Mucosa of descending colon (tissue), 3 donors: ENCODE measurements at places on chromosomes 3 and 15. TPM values are rescaled to one million over a fixed set of nuclear protein-coding genes. Genes with fewer than 3 reads are reported as not detected.

Gene MBD4
- 30.6 TPM for total RNA-seq

Gene CGNL1
- total RNA-seq: 4.5 TPM

Gene STAB1
- total RNA-seq: 51.7 TPM

Gene RGMA
- total RNA-seq: 10.6 TPM

GRCh38 chr15:65050270-65050669 is 5.1 kb downstream of the SLC51B start:
- DNase-seq: no peak

GRCh38 chr3:4474683-4475490 is 7.8 kb upstream of the SUMF1 start:
- no peak for DNase-seq

DNA sequence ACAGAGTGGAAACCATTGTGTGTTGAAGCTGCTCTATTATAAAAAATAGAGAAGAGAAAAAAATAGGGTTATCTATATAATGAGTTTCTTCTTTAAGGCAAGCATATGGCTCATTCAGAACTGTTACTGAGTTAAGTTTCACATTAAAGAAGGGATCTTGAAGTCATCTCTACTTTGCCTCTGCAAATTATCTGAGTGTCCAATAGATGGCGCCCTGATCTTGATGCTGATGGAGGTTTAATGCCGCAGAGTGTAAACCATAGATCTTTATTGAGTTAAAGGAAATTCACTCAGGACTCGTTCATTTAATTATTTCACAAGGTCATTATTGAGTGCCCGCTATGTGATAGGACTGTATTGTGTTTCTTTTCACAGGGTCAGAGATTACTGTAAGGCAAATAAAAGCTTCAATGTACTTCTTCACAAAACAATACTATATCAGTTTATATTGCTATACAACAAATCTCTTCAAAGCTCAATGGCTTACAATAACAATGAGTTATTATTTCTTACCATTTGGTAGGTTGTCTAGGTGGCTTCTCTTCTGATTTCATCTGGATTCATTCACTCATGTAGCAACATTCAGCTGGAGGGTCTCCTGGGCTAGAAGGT is 171.4 kb downstream of the NSUN3 start:
- DNase-seq: no peak

DNA sequence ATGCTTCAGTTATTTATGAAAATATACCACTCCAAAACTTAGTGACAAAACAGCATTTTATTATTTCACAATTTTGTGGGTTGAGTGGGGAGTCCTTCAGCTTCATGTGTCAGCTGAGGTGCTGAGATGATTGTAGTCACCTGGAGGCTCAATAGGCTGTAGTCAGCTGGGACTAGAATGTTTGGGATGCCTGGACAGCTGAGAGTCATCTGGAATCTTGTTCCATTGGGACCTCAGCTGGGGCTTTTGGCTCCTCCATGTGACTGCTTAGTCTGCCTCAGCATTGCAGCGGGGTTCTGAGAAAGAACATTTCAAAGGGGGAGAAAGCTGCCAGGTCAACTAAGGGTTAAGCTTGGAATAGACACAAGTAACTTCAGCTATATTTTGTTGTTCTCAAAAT is 13.4 kb downstream of the STT3B start:
- DNase-seq: no peak

GRCh38 chr3:18376682-18377081 is 48.5 kb downstream of the SATB1 start:
- DNase-seq: no peak

- no peak for DNase-seq
These were observed 121.1 kb downstream of the PDCD6IP start for GRCh38 chr3:33919312-33920120.

- no peak for DNase-seq
These were observed 48.9 kb upstream of the SLC7A14 start for GRCh38 chr3:170634663-170635384.

DNA sequence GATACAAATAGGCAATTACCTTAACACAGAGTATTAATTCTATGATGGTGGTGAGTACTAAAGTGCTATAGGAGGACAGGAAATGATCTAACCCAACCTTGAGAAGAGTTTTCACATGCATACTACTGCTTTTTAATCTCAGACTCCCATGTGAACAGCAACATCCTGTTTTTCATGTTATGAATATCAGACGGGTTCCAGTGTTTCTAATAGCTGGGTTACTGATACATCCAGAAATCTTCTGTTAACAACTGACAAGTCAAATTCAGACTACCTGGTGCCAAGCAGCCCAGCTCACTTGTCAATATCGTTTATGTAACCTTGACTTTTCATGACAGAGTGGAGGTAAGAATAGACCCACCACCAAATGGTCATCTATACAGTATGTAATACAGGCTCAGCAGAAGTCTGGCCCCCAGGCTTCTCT is 220.2 kb upstream of the COL8A1 start:
- no peak for DNase-seq

DNA sequence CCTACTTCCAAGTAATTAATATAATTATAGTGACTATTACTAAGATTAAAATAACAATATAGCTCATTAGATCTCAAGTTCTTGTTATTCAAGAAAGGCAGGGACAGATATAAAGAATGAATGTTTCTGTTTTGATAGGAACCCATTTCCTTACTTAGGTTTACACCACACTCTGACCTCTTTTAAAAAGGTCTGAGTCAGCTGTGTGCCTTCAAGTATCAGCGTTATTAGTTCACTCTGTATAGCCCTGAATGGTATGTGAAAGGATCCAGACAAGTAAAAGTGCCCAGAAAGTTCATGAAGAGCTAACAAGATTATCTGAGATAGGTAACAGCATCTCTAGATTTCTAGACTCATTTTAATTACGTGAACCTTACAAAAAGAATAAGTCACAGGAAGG is 28.9 kb downstream of the PDCD10 start:
- no peak for DNase-seq

- no peak for DNase-seq
These were observed 109.0 kb upstream of the TBL1XR1 start for GRCh38 chr3:177306252-177306651.

DNA sequence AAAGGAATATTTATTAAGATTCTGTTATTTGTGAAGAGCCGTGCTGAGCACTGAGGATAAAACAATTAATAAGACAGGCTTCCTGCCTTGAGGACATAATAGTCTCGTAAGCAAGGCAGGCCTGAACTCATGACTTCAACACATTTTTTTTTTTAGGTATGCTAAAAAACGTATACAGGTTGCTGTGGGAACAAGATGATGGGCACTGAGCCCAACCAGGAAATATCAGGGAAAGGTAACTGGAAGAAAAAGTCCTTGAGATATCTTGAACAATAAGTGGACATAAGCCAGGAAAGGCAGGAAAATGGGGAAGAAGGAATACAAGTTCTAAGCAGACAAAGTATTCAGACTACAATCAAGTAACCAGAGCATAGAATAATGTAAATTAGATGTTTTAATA is 26.1 kb downstream of the CERS3 start:
- DNase-seq: no peak

GRCh38 chr15:78685159-78685921 is 44.3 kb upstream of the CHRNB4 start:
- no peak for DNase-seq

GRCh38 chr3:195095035-195095703 is 175.8 kb downstream of the XXYLT1 start:
- DNase-seq: no peak

DNA sequence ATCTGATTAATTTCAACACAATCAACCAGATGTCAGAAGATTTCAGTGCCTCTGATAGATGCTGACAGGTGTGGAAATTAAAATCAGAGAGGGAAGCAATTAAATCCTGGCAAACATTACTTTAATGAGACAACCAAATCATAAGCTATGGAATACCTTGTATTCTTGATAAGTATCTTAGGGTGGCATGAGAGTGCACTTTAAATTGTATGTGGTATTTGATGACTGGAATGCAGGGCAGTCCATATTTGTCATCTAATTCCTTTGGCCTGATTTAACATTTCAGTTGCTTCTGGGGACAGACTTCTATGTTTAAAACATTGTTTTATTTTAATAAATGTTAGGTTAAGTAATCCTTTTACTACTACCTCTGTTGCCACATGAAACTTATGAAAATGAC is 184.1 kb downstream of the LPP start:
- no peak for DNase-seq

DNA sequence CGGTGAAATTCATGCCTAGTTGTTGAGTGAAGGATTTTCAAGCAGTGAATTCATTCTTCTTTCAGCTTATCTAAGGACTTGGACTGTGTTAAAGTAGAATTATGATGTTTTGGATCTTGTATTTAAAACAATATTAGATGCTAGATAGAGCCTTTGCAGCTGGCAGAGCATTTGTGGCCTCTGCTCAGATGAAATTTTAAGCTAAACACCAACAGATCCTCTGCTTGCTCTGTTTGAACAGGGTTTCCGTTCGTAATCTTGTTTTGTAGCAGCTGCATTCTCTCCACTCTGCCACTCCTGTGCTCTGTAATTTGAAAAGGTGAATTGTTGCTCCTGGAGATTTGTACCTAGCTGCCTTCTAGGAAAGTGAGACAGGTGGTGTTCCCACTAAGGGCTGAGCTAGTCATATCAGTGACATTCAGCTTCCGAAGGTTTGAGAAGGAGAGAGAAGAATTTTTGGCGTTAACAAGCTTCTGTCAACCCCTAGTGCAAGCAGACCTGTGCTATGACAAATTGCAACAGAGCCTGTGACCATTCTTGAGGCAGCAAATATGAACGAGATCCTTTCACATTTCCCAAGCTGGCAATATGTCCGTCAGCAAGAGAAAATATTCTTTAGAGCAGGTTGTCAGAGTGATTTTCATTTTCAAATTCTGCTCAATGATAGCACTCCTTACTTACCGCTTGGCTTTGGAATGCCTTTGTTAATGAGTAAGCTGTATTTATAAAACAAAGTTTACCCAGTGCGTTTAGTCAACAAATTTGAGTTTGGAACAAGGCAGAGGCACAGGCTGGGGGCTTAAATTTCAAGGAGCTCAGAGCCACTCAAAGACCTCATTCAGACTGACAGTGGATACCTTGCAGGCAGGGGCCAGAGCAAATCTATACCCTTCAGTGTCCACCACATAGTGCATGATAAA is 5.3 kb downstream of the CHST2 start:
- no peak for DNase-seq

DNA sequence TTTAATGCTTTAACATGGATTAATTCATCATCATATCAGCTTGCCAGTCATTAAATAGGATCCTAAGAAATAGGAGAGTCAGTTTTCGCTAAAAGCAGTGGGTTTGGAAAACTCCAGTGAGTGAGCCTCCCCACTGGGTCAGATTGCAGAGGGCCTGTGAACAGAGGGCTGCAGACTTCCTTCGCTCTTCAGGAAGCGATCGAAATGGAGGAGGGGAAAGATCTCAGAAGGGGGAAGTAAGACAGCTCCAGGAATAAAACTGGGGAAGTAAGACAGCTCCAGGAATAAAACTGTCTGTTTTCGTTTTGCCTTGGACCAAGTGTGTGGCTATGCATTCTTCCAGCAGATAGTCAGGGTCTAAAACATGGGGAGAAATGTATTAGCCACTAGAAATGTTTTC is 124.8 kb upstream of the C15orf61 start:
- no peak for DNase-seq

DNA sequence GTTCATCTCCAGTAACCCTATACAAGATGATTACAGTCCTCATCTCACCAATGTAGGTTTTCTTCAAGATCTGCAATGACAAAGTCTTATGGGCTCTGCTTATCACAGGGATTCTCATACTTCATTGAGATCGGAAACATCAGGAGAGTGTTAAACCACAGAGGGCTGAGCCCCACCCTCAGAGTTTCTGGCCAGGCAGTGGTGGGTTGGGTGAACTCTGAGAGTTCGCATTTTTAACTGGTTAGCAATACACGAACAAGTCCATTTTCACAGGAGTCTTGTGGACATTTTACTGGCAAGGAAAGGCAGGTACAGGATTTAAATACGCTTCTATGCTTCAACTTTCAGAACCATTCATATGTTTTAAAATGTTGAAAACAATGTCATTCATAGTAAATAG is 366.7 kb upstream of the ROBO2 start:
- DNase-seq: no peak

GRCh38 chr3:197417911-197418618 is 119.7 kb upstream of the DLG1 start:
- no peak for DNase-seq

- DNase-seq: no peak
These were observed 214.7 kb downstream of the CHL1 start for GRCh38 chr3:411226-411625.

DNA sequence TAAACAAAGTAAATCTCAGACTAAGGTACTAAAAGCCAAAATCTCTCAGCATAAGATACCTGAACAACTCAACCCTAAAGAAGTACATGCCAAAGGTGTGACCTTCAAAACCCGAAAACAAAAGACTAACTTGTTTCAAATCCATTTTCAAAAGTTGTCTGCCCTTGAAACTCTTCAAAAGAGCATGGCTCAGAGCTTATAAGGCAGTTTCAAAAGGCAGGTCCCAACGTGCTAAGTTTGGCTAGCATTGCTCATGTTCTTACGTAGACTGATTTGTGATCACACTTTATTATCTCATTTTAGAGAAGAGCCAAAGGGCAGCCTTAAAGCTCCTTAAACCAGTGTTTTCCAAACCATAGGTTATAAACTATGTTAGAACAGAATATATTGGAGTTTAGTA is 112.2 kb downstream of the FEZF2 start:
- no peak for DNase-seq

DNA sequence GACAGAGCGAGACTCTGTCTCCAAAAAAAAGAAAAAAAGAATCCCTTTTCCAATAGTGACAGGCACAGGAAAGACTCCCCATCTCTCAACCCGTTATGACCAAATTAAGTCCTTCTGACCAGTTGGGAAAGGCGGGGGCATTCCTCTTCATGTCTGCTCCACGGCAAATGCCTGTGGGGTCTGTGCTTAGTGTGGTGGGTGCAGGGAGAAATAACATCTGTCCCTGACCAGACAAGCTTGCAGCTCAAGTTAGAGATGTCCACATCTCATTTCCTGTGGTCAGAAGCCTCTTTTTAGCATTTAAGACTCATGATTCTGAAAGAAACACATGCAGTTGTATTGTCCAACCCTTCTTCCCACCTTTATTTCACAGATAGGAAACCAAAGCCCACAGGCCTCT is 16.2 kb downstream of the PLA1A start:
- DNase-seq: no peak

DNA sequence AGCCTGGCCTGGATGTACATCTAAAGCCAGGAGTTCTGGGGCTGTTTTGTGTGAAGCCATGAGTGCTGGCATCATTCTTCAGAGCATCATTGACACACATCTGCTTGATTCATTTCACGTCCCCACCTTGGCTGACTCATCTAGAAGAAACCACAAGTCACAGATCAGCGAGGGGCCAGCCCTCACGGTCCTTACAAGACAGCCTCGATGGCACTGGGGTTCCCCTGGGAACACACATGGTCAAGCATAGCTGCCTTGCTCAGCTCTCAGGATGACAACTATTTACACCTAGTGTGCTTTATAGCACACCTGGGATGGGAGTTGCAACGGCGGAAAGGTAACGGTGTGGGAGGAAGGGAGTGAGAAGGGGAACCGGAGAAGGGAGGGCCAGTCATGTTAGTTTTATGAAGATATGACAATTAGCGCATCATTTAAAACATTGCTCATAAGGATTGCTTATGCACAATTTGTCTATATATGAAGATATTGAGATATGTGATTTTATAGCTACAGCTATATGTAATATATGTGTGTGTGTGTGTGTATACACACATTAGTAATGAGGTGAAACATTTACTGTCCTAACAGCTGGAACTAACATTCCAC is 227.1 kb downstream of the RPLP1 start:
- no peak for DNase-seq
